ENCODE measurements at places on chromosomes 12 and 14. TPM values are rescaled to one million over a fixed set of nuclear protein-coding genes. Genes with fewer than 3 reads are reported as not detected.

The NRL gene
- total RNA-seq, result 1.2 TPM

The CLEC6A gene
- total RNA-seq, result not detected

DNA sequence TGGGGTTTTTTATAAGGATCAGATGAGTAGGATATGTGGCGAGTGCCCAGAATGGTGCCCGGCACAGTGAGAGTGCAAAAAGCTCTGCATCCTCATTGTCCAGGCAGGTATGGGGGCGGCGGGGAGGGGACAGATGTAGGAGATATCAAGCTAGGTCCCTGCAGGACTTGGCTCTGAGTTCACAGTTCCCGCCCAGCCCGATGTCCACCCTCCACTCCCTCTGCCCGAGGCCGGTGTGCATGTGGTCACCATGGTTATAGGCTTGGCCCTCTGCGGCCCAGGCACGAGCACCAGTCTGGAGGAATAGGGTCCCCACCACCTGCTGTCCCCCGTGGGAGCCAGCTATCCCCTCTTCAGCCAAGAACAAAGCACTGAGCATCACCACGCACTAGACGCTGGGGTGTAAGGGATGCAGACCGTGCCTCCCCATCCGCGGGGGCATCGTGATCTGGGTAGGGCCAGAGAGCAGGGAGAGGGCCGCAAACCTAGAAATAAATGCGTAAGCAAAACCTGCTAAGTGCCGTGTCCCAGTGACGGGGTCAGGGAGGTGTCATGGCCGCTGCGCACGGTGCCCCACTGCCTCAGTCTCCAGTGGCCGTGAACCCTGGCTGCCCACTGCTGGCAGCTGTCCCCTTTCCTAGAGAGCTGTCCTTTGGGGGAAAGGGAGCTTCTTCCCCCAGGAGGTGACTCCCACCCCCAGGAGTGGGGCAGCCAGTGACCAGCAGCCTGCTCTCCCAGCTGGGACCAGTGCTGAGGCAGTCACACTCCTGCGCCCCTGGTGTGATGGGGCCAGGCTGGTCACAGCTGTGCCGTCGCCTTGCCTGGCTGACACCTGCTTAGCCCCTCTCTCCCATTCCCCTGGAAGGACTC is 12.0 kb downstream of the RFLNA start:
- no peak for DNase-seq

GRCh38 chr14:22547313-22547947 is 41.6 kb downstream of the DAD1 start:
- DNase-seq, result no peak

GRCh38 chr14:44287858-44288257 is 219.2 kb downstream of the FSCB start:
- DNase-seq, result no peak

DNA sequence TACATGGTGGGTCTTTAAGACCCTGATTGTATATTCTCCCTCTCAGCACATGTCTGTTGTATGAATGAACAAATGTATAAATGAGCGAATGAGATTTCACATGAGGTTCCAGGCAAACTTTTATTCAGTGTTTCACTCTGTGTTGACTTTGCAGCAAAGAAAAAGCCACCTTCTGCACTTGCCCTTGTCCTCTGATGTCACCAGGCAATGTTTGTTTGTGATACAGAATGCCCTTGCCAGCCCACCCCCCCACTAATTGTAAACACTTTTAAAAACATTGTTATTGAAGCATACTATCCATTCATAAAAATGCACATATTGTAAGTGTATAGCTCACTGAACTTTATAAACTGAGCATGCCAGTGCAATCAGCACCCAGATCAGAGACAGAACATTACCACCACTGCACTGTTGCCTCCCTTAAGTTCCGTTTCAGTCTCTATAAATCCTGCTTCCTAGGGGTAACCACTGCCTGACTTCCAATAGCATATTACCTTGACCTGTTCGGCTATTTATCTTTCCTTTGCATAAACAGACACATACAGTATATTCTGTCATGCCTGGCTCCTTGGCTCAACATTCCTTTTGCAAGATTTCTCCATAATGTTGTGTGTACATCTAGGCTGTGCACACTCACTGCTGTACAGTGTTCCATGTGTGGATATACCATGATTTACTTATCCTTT is 11.3 kb upstream of the LTA4H start:
- no peak for DNase-seq

GRCh38 chr12:48816143-48816854 is 2.0 kb upstream of the CACNB3 start:
- no peak for DNase-seq

GRCh38 chr12:55280991-55281390 is 15.4 kb downstream of the OR6C6 start:
- DNase-seq, result no peak
